ENCODE measurements at places on chromosomes 6 and 20.

GRCh38 chr20:37162646-37163045, 16.5 kb upstream of the RPN2 start:
- no peak for DNase-seq

DNA sequence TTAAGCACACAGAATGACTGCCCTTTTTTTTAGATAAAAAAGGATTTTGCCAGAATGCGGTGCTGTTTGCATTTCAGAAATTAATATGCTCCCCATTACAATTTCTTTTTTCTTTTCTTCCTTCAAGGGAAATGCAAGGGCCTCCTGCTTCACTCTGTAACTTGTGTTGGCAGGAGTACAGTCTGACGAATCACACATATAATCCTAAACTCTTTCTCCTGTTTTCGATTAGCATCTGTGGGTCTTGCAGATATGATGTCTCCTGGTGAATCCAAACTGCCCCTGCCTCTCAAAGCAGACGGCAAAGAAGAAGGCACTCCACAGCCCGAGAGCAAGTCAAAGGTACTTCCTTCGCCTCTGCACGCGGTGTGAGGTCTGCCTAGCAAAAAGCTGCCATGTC, 149.5 kb downstream of the TMEM242 start:
- no peak for DNase-seq

DNA sequence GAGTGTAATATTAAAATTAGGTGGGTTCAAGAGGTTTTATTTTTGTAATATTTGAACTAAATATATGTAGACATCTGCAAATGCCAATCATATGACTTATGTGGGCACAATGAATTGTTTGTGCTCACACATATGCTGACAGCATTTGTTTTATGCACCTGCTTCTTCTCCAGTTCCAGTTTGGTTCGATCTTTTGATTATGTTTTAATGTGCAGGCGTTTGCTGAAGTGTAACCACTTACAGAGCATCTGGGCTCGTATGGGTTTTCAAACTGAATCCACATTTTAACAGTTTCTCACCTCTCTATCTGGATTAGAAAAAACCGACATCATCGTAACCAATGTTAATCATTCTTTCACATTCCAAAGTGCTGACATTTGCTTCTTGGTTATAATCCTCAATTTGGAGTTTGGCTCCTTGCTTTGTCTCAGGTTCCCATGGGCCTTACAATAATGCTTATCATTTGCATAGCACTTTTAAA, 129.1 kb upstream of the SPACA1 start:
- DNase-seq, result no peak

- DNase-seq, result no peak
Measured at GRCh38 chr20:50722424-50723155, 8.8 kb upstream of the PARD6B start.

- DNase-seq, result peak; percentile 65
Measured at GRCh38 chr20:16573001-16573965, at the start of gene KIF16B. KIF16B (minus strand) TSS chr20:16573448; CDS start chr20:16573275, 173 bp downstream.
